ENCODE measurements at places on chromosomes 7 and 10.
A peak's percentile ranks its signal among the peaks of the same experiment; 100 is the strongest.

DNA sequence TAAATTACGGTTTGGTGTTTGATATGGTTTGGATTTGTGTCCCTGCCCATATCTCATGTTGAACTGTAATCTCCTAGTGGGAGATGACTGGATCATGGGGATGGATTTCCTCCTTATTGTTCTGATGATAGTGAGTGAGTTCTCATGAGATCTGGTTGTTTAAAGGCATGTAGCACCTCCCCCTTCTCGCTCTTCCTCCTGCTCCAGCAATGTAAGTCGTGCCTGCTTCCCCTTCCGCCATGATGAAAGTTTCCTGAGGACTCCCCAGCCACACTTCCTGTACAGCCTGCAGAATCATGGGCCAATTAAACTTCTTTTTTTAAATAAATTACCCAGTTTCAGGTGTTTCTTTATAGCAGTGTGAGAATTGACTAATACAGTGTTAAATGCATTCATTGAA, 116.6 kb downstream of the DOCK4 start:
- no peak for DNase-seq

GRCh38 chr7:41134300-41135255, 568.3 kb downstream of the INHBA start:
- DNase-seq: peak; percentile 27

GRCh38 chr7:120799147-120799546, 58.8 kb downstream of the TSPAN12 start:
- no peak for DNase-seq

GRCh38 chr10:19947656-19948055, 131.4 kb downstream of the PLXDC2 start:
- DNase-seq: no peak

- no peak for DNase-seq
These were observed 179.1 kb downstream of the KLF6 start for GRCh38 chr10:3605882-3606281.

- DNase-seq: no peak
These were observed 370.5 kb downstream of the MDFIC start for GRCh38 chr7:115292381-115292780.

- DNase-seq: no peak
These were observed 248.4 kb downstream of the WDR11 start for GRCh38 chr10:121099592-121099991.

DNA sequence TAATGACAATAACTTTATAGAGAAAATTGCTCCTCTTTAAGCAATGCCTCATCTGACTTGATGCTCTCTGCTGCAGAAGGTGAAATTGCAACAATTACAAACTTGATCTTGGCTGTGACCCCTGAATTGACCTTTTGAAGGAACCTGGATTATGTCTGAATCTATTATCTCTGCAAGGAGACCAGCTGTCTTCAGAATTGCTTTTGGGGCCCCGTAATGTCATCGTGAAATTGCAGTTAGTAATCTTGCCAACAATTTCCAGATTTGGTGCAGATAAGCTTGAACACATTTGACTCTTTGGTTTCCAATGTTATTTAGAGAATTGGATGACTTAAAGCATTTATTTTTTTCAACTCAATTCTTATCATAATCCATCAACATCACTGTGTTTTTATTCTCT, 520.6 kb downstream of the CCSER2 start:
- DNase-seq: peak; percentile 90

DNA sequence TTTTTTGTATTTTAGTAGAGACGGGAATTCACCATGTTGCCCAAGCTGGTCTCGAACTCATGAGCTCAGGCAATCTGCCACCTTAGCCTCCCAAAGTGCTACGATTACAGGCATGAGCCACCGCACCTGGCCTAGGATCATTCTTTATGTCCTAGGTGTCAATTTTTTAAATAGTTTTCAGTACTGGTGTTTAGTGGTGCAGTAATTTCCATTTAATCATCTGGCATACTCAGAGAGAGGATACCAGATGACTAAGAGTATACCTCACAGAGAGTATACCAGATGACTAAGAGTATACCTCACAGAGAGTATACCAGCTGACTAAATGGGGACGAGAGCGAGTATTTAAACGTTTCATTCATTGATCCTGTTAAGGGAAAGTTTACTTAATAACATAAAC, 37.3 kb upstream of the TMEM248 start:
- no peak for DNase-seq

DNA sequence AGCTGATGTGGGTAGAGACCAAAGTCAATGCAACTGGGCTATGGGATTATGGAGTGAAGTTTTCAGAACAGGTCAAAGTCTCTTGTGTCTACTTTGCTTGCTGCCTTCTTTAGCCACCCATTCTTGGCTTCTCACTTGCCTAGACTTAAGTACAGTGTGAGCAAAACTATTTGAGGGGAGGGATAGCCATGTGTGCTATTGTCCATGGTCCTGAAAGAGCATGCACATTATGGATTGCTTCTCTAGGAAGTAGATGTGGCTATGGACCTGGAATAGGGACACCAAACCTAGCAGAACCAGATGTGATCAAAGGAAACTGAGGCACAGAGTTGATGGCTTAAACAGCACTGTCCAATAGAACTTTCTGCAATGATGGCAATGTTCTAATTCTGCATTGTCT, 81.9 kb upstream of the ZNF800 start:
- no peak for DNase-seq

GRCh38 chr10:78602201-78602932, 466.4 kb upstream of the ZMIZ1 start:
- DNase-seq: no peak

Measured in SK-N-DZ (cell line).